ENCODE measurements at places on chromosomes 2 and 18.
A peak's percentile ranks its signal among the peaks of the same experiment; 100 is the strongest.

DNA sequence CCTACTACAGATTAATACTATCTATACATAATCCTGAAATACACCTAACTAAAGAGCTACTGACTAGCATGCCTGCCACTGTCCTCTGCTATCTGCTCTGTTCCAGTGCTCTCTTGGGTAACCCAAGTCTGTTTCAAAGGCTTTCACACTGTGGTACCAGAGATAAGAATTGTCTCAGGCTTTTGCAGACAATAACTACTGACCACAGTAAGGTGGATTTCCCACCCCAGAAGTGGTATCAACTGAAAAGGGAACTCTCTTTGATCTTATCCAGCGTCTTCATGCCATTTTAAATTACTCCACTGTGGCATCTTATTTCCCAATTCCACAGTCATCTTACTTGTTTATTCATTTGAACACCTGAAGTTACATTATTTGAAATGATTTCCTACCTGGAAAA lies 190.2 kb downstream of the IKZF2 start:
- DNase-seq: no peak

DNA sequence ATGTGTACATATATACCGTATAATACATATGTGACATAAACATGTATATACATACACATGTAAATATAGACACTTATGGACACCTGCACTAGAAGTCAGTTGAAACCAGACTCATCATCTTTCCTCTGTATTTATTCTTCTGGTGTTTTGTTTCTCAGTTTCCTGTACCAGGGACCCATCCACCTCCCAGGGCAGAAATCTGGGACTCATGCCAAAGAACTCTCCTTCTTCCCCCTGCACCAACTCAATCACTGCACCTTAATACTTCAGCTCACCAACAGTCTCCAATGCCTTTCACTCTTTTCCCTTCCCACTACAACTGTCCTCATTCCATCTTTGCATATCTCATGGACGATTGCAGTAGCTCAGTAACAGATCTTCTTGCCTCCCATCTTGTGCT lies 428.0 kb downstream of the FBXO15 start:
- DNase-seq: no peak

- no peak for DNase-seq
These were observed 572.2 kb upstream of the SALL3 start for GRCh38 chr18:78407466-78407844.

DNA sequence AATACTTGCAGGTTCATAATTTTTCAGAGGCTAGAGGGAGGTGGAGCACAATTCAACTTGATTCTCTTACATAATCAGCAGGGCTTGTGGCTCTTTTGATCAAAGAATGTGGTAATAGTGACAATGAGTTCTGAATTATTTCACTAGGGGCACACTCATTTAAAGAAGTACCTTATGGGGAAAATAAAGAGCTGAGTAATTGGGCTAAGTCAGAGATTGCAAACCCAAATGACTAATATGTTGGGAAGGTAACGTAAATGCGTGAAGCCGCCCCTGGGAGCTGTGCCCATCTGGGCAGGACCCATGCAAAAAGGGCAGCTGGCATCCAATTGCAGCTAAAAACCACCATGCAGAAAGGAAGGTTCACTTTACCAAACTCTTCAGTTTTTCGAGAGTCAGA lies 35.3 kb downstream of the NCKAP5 start:
- peak; percentile 84 for DNase-seq

DNA sequence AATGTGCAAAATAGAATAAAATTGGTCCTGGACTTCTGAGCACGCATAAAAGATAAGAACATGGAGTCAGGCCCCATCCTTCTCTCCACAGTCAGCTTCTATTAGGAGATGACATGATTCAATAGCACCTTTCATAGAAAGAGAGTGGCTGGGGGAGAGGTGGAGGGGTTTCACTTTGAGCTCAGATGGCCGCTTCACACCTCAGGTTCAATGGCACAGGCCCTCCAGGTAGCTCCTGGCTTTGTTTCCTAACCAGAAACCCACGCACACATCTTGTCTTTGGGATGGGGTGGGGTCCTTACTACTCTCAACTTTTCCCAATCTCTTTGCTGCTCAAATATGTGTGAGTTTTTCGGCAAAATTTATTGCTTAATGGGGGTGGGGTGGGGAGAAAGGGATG lies 332.3 kb downstream of the CLIP4 start:
- DNase-seq: no peak

GRCh38 chr2:234102112-234102511 lies 51.6 kb downstream of the SPP2 start:
- no peak for DNase-seq

GRCh38 chr2:96407041-96407918 lies 71.7 kb downstream of the NCAPH start:
- peak; percentile 80 for DNase-seq

- no peak for DNase-seq
These were observed 96.7 kb downstream of the GAREM1 start for GRCh38 chr18:32373995-32374394.

DNA sequence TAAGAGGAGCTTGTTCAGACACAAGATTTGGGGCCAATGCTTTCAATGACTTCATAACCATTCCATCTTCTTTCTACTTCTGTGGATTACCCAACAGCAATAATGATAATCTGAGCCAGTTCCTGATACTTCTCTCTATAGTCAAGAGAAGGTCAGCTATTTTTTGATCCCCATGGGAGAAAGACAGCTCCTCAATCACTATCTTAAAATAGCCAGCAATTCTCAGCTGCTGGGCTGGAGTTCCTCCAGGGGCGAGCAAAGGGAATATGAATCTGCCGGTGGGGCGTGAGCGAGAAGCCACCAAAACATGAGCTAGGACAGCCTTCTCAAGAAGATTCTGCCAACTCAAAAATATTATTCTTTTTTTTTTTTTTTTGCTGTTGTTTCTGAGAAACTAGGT lies at the start of gene TMEM182:
TMEM182 (plus strand) TSS at position 269 of the 400 bp plus-strand sequence. CDS start 187 bp downstream, outside the sequence.
- DNase-seq: no peak

GRCh38 chr2:239824046-239824694 lies 201.0 kb downstream of the NDUFA10 start:
- peak; percentile 28 for DNase-seq

DNA sequence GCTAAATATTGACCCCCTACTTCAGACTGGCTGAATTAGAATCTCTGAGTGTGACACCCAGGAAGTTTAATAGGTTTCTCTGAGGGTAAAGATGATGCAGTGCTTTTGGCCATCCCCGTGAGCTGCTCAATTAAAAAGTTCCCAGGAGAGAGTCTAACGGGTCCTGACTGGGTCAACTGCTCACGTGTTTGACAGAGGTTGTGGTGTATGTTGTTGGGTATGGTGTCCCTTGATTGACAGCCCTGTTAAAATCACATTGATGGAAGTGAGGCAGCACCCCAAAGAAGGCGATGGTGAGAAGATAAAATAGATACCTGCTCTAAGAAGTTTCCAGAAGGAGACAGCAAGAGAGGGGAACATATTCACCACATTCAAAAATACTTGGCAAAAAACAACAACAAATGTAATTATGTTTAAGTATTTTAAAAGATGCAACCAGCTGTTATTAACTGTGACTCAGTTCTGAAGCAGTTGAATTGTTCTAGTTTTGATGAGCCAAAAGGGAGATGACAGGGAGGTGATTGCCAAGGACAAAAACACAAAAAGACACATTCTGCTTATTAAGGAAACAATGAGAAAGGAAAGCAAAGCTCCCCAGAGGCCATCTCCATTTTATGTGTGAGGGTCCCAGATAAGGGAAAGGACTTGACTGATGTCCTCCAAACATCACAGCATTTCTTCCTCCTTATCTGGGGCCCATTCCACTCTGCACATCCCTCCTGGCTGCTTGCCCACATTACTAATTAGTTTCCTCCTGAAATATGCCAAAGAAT lies 11.5 kb upstream of the GMCL1 start:
- no peak for DNase-seq

DNA sequence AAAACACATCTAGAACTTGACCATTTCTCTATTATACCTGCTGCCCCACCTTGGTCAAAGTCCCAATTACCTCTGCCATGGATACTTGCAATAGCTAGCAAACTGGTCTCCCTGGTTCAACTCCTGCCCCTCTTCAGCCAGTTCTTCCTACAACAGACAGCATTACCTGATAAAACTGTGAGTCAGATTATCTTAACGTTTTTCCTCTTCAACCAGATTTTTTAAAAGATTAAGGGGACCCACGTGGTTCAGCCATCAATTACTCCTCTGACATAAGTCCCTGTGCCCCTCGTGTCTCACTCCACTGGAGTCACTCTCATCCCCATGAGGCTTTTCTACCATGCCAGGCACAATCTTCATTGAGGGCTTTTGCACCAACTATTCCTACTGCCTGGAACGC lies 5.3 kb upstream of the ARHGAP15 start:
- no peak for DNase-seq

GRCh38 chr2:80830891-80831290 lies 526.3 kb upstream of the LRRTM1 start:
- DNase-seq: no peak

DNA sequence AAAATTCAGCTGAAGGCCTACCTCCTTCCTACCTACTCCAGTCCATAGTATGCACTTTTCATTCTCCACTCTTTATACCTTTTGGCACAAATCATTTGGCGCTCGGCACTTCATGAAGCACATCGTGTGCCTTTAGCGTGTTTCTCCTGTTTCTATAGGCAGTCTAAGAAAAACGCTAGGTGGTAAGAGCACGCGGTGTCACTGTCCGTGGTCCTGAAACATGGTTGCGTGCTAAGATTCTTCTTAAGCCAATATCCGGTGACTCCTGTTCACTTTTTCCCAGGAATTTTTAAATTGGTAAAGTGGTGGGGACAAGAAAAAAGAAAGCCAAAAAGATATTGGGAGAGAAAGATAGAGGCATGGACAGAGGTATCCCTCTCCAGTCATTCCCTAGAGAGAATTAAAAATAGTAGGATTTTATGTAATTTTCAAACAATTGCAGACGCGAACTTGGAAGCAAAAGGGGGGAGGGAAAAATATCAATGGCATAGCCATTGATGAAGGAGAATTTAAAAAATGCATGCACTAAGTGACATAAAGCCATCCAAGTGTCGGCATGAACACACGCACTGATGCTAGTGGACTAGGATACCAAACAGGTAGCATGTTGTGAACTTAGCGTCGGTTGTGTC lies 1.4 kb upstream of the CTNNA2 start:
- peak; percentile 22 for DNase-seq

GRCh38 chr2:15937105-15937881 lies 3.1 kb upstream of the MYCN start:
- DNase-seq: no peak

GRCh38 chr2:192128655-192129054 lies 66.1 kb downstream of the TMEFF2 start:
- no peak for DNase-seq

DNA sequence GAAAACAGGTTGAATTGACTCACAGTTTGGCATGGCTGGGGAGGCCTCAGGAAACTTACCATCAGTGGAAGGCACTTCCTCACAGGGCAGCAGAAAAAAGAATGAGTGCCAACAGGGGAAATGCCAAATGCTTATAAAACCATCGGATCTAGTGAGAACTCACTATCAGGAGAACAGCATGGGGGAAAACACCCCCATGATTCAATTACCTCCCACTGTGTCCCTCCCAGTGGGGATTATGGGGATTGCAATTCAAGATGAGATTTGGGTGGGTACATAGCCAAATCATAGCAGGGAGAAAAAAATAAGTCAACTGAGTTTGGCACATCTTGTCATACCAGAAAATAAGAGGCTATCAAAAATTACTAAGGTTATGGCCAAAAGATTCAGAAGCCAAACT lies 96.3 kb downstream of the TRIP12 start:
- DNase-seq: no peak

- DNase-seq: peak; percentile 73
These were observed at the start of gene CMPK2 for GRCh38 chr2:6865346-6866274. TSS of gene CMPK2 (minus strand) at chr2:6865907. CDS start at chr2:6865696, 211 bp downstream.

GRCh38 chr2:196592911-196593881 lies 46.3 kb upstream of the CCDC150 start:
- DNase-seq: peak; percentile 71

DNA sequence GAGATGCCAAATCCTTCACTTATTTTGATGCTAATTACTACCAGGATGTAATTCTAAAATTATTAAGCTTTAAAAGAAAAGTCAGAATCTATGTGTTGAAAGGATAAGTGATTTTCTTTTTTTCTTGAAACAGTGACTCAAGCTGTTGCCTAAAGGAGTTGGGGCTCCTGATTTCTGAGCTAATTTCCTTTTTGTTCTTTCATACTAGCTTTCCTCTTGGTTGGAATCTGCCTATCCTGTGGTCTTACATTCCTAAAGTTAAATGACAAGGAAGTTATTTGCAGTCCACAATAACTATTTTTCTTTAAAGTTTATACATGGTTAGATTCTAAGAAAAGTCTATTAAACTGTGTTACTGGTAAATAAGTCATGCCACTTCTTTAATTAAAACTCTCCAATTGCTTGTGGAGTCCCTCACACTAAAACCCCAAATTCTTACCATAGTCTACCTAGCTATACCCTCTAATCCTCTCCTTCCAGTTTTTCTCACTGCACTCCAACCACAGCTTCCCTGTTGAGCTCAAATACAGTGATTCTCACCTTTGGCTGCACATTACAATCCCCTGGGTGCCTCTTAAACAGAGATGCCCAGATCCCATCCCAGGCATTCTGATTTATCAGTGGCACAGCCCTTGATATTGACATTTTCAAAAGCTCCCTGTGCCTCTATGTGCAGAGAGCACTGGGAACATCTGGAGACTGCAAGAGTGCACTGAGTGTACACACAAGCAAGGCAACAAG lies 63.3 kb upstream of the EFEMP1 start:
- peak; percentile 53 for DNase-seq

- DNase-seq: no peak
These were observed 142.1 kb upstream of the ARL4C start for GRCh38 chr2:234638966-234639365.

- DNase-seq: no peak
These were observed 2.9 kb upstream of the ME2 start for GRCh38 chr18:50875966-50876536.

- DNase-seq: peak; percentile 51
These were observed 344.2 kb downstream of the MTX2 start for GRCh38 chr2:176613323-176613987.

DNA sequence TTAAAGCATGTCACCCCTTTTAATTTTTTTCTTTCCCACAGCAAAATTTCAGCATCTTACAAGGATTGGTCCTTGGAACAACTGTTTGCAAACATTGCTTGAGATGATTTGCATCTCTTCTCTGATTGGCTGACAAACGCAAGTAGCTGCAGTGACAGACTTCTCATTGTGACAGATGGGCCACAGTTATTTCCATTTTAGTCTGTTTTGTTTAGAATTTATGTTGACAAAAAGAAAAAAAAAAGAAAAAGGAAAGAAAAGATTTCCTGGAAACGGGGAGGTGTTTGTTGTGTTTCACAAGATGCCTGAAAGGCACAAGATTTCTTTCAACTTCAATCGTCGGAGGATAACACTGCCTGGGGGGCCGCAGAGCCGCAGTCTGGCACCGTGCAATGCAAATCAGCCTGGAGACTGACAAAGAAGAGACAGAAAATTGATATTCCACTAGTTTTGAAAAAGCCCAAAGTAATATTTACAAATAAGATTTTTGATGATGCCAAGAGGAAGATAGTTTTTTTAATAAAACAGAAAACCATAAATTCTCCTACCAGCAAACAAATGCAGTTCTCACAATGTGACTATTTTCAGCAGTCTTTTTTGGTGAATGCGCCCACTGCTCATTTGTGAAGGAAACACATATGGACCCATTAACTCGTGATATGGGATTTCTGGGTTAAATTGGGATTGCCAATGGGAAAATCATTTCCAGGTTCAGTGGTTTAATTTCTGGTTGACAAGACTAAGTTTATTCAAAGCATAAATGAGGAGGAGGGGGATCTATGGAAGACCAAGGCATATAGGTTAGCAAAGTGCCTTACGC lies 296.2 kb upstream of the SMIM21 start:
- peak; percentile 50 for DNase-seq

GRCh38 chr18:58848685-58849084 lies 16.0 kb upstream of the ZNF532 start:
- peak; percentile 78 for DNase-seq

- peak; percentile 28 for DNase-seq
These were observed 63.5 kb upstream of the NFE2L2 start for GRCh38 chr2:177328056-177328455.
